ENCODE measurements at places on chromosomes 4 and X.

GRCh38 chr4:76954489-76954888, 4.9 kb downstream of the SEPTIN11 start:
- H3K36me3 ChIP-seq: no peaks in the 10 kb centered on the region
- DNase-seq: no peak
- H3K27ac ChIP-seq: no peak overlapping the region
- H3K4me3 ChIP-seq: no peak overlapping the region

- no peak for DNase-seq
- H3K36me3 ChIP-seq: no peaks in the 10 kb centered on the region
Measured at GRCh38 chrX:80879916-80880315, 70.2 kb upstream of the BRWD3 start.

GRCh38 chr4:172127168-172127567, 314.0 kb downstream of the GALNTL6 start:
- H3K27me3 ChIP-seq: no peaks in the 10 kb centered on the region
- H3K4me3 ChIP-seq: no peak overlapping the region
- no peaks in the 10 kb centered on the region for H3K4me1 ChIP-seq
- DNase-seq: no peak

DNA sequence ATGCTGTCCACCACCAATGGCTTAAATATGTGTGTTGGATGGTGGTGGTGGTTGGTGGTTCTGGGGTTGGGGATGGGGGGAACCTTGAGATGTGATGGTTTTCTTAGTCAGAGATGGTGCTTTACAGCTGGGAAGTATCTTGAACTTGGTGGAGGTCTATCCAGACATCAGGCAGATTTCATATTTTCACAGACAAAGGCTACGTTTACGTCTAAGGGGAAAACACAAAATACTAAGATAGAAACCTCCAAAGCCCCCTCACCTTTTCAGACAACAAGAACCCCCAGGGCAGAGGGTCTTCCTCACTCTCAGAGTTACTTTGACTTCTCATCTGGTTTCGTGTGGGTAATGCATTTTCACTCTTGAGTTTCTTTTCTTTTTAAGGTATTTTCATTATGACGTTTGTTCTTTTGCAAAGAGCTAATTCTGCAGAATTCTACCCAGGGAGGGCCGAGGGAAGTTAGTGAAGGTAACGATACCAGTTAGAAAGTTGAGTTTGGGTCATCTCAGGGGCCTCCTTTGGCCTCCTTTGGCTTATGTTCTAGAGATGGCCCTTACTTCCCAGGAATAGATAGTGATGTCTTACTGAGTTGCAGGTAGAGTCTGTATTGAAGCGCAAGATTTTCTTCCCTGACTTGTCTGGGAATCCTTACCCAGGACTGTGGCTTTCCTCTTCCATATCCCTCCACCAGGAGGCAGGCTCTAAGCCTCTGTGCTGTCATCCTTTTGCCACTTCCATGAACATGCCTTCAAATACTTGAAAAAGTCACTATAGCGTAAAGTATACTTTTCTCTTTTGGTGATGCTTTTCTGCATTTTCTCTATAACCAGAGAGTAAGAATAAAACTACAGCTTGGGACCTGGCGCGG, 31.9 kb downstream of the RHOH start:
- no peak overlapping the region for H3K4me3 ChIP-seq
- H3K27ac ChIP-seq: no peak overlapping the region
- H3K4me1 ChIP-seq: no peaks in the 10 kb centered on the region
- H3K36me3 ChIP-seq: no peaks in the 10 kb centered on the region
- no peaks in the 10 kb centered on the region for H3K27me3 ChIP-seq

GRCh38 chrX:71315917-71316316, 14.4 kb downstream of the ITGB1BP2 start:
- H3K4me3 ChIP-seq: no peak overlapping the region
- peak overlapping the region; percentile 44 for H3K27ac ChIP-seq
- no peaks in the 10 kb centered on the region for H3K36me3 ChIP-seq

GRCh38 chrX:136275553-136275952, 24.4 kb upstream of the MAP7D3 start:
- H3K27ac ChIP-seq: no peak overlapping the region
- H3K36me3 ChIP-seq: no peaks in the 10 kb centered on the region
- no peaks in the 10 kb centered on the region for H3K27me3 ChIP-seq
- no peak for DNase-seq

GRCh38 chr4:71446479-71447081, 107.8 kb downstream of the SLC4A4 start:
- no peak overlapping the region for H3K27ac ChIP-seq
- DNase-seq: no peak
- H3K4me1 ChIP-seq: peaks cover 5% of the 10 kb centered on the region
- no peak overlapping the region for H3K4me3 ChIP-seq

DNA sequence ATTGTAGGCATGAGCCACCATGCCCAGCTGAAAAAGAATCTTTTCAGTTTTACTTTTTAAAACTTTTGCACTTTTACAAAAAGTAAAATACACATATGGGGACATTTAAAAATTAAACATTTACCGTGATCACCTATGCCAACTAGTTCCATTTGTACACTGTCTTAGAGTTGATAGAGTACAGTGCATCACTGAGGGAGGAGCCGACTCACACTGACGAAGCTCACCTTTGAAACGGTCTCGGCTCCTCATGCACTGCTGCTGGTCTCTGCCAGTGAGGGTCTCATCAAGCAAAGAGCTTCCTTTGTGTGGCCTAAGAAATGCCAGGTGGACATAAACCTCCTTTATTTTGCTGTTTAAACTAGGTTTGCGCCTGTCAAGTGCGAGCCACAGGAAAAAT, 50.0 kb downstream of the GRK4 start:
- no peak overlapping the region for H3K27ac ChIP-seq
- no peaks in the 10 kb centered on the region for H3K27me3 ChIP-seq
- H3K4me1 ChIP-seq: no peaks in the 10 kb centered on the region
- H3K4me3 ChIP-seq: no peak overlapping the region
- H3K36me3 ChIP-seq: no peaks in the 10 kb centered on the region
- no peak for DNase-seq

DNA sequence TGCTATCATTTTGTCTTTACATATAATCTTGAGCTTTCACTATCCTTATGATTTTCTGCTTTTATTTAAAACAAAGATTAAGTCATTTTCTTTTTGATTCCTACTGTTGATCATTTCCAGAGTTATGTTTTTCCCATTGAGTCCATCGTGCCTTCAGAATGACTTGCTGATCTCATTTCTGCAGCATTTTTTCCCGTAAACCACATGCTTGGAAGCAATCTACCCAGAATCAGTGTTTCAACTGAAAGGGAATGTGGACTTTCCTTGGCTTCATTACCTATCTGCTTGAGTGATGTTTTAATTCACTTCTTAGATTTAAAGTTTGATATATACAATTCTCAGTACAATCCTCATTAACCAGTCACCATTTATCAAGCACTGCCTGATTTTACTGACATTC, 192.4 kb upstream of the FSTL5 start:
- H3K27me3 ChIP-seq: no peaks in the 10 kb centered on the region
- no peak overlapping the region for H3K4me3 ChIP-seq
- DNase-seq: no peak
- H3K27ac ChIP-seq: no peak overlapping the region
- H3K36me3 ChIP-seq: no peaks in the 10 kb centered on the region

DNA sequence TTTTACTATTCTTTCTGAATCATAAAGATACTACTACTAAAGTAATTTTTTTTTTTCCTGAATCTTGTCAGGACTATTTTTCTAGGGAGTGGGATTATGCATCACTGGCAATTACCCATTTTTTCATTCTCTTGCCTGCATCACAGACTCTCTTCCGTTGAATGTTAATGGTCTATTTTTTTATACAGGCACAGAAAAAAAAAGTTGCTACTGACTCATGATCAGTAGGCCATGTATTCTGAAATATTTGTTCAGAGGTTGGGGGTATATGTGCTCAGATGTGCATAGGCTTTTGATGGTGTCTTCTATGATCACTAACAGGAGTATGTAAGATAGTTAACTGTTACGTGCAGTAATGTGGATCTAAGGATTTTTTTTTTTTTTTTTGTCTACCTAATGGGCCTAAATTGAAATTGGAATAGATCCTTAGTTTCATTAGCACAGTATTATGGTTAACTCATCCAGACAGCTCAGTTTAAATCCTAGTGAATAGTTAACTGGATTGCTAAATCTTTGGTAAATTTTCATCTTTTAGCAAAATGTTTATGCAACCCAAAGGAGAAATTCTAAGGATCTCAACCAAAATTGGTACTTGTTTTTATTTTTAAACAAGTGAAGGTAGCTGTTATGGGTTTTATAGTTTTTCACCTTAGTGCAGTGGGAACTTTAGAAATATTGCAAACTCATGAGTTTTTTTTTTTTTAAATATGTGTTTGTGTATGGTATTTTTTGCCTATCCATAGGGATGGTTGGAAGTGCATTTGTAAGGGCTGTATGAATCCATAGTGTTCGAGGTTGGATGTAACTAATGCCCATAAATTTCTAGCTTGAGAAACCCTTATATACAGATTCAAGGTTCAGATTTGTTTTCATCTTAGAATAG, 12.1 kb downstream of the BMP2K start:
- H3K4me1 ChIP-seq: no peaks in the 10 kb centered on the region
- H3K4me3 ChIP-seq: no peak overlapping the region
- H3K36me3 ChIP-seq: no peaks in the 10 kb centered on the region
- H3K27me3 ChIP-seq: no peaks in the 10 kb centered on the region
- no peak overlapping the region for H3K27ac ChIP-seq

GRCh38 chrX:136780241-136780640, 491 bp downstream of the ARHGEF6 start:
- no peaks in the 10 kb centered on the region for H3K4me1 ChIP-seq
- no peaks in the 10 kb centered on the region for H3K27me3 ChIP-seq
- peak overlapping the region; percentile 59 for H3K27ac ChIP-seq
- no peaks in the 10 kb centered on the region for H3K36me3 ChIP-seq

DNA sequence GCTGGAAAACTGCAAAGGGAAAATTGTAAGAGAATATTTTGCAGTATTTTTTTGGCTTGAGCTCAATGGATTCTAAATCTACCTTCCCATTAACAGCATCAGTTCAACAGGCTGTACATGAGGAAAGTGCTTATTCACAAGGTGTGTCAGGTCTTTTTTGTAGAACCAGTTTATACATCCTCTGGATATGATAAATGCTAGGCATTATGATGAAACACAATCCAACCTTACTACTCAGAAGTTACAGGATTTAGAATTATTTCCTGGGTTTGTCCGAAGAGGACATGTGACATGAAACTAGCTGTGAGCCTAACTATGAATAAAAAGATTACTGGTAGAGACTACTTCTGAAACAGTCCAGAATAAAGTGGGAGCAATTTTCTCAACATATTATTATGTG, 49.5 kb downstream of the ATXN3L start:
- no peaks in the 10 kb centered on the region for H3K36me3 ChIP-seq
- no peaks in the 10 kb centered on the region for H3K4me1 ChIP-seq
- no peaks in the 10 kb centered on the region for H3K27me3 ChIP-seq
- H3K27ac ChIP-seq: no peak overlapping the region
- DNase-seq: no peak

GRCh38 chr4:78732332-78733104, 43.6 kb upstream of the BMP2K start:
- H3K27ac ChIP-seq: no peak overlapping the region
- H3K27me3 ChIP-seq: no peaks in the 10 kb centered on the region
- no peaks in the 10 kb centered on the region for H3K36me3 ChIP-seq
- H3K4me1 ChIP-seq: no peaks in the 10 kb centered on the region
- H3K4me3 ChIP-seq: no peak overlapping the region

DNA sequence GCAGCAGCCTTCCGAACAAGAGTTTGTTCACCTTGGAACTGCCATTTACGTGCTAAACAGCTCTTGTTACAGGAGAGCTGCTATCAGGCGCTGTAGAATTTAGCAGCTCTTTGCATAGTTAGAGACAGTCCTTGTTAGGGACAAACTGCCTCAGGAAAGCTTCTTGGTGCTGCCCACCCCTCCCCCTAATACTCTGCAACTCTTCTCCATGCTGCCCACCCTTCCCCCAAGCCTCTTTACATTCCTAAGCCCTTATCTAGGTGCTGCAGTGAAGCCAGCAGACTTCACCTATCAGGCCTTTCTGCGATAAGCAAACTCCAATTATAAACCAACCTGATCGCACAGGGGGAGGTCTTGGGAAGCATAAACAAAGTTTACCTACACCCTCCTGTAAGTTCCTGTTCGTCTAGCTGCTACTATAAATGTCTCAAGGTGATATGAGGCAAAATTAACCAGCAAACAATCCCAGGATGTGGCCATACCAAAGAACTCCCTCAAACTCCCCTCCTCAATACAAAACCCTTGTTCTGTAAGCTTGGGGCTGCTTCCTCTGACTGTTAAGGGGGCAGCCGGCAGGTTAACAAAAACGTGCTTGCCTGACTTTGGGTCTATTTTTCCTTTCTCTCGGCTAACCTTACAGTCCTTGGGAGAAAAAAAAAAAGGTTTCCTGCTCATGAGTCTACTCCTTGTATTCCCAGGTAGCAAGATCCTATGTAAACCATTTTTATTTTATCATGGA, 74.0 kb upstream of the GC start:
- DNase-seq: no peak
- no peaks in the 10 kb centered on the region for H3K27me3 ChIP-seq
- no peak overlapping the region for H3K27ac ChIP-seq
- H3K4me3 ChIP-seq: no peak overlapping the region

DNA sequence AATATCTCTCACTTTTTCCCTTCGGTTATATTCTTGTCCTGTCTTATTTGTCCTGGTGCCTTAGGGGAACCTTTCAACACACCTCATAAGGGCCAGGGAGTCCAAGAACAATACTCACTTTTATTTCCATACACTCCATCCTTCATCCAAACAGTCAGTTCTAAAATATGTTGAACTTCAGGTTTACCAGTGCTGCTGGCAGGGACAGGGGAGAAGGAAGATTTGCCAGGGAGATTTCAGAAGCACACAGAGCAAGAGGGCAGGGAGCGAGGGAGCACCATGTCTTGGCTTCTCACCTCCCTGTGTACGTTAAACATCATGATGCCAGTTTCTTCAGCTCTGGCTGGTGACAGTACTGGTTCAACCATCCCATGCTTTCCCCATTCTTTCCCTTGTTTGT, 631.1 kb upstream of the FAT1 start:
- H3K36me3 ChIP-seq: no peaks in the 10 kb centered on the region
- H3K27me3 ChIP-seq: no peaks in the 10 kb centered on the region
- H3K4me1 ChIP-seq: no peaks in the 10 kb centered on the region
- no peak for DNase-seq
- no peak overlapping the region for H3K27ac ChIP-seq
- H3K4me3 ChIP-seq: no peak overlapping the region
